ENCODE measurements at places on chromosomes 4 and X. TPM values are rescaled to one million over a fixed set of nuclear protein-coding genes. Genes with fewer than 3 reads are reported as not detected.

The PDCL2 gene
- total RNA-seq = not detected

DNA sequence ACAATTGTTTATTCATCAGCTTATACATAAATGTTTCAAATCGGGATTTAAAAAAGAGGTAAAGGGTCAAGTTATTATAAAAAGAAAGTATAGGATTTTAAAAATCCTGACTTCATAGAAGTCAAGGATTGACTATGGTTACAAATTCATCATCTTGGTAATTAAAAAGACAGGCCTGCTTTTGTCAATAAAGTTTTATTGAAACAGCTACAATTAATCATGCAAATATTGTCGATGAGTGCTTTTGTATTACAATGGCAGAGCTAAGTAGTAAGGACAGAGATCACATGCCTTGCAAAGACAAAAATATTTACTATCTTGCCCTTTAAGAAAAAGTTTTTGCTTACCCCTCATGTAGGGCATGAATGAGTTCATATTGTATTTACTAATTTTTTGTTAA is 595.4 kb downstream of the IL15 start:
- DNase-seq = no peak

The HADH gene
- total RNA-seq = 75.2 TPM

The SLBP gene
- 46.7 TPM for total RNA-seq

The GATA1 gene
- total RNA-seq = not detected

Measured in prostate gland (tissue), 2 donors.